ENCODE measurements at places on chromosomes 6 and 20. TPM values are rescaled to one million over a fixed set of nuclear protein-coding genes. Genes with fewer than 3 reads are reported as not detected.

Gene BMP5
- total RNA-seq: not detected

Gene FBXO9
- total RNA-seq: 69.0 TPM

Gene HLA-DOA
- 2.5 TPM for total RNA-seq

Gene SNAI1
- 0.52 TPM for total RNA-seq

Gene KHDC1
- total RNA-seq: 6.5 TPM

Gene CRISP2
- not detected for total RNA-seq

Gene PDCD2
- total RNA-seq: 87.8 TPM

Gene AKAP7
- 5.5 TPM for total RNA-seq

Gene ATP6V1G2
- total RNA-seq: 1.7 TPM

Gene DEFB124
- not detected for total RNA-seq

Gene VSX1
- total RNA-seq: not detected

Gene CGA
- total RNA-seq: not detected

Gene MEP1A
- not detected for total RNA-seq

All from T-helper 2 cell treated with Interferon-gamma antibody and Interleukin-4, amounts not matched to agents 100 ng/mL and 5 ng/mL, for 36 hours (primary cell).